ENCODE measurements at places on chromosomes 4 and X.

GRCh38 chrX:72304877-72305276 is 837 bp downstream of the CITED1 start:
- no peak for DNase-seq

- DNase-seq, result peak; percentile 70
These were observed 12.3 kb upstream of the TMEM156 start for GRCh38 chr4:39044364-39044955.

- no peak for DNase-seq
These were observed 21.7 kb upstream of the SEC24B start for GRCh38 chr4:109411964-109412363.

DNA sequence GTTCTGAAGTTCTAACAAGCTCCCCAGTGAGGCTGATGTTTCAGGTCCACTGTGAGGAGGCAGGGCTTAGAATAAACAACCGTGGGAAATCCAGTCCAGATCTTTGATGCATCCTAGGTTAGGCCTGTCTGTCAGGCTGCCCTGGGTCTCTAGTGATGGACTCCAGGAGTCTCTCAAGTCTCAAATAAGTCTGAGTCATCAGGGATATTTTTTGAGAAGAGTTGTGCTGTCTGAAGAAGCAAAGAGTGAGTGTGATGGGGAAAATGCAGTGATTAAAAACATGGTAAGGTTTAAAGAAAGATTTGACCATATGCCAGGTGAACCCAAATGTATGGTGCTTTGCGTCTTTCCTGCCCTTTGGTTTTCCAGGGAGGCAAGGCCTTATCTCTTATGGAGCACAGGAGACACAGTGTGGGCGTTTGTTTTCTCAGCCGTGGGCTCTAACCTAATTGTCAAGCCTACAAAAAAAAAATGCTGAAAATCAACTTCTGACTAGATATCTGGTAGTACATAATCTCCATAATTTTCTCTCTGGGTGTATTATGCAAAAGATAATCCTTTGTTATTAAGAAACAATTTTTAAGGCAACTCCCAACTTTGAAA is 100.7 kb downstream of the PTTG2 start:
- DNase-seq, result no peak

- no peak for DNase-seq
These were observed 76.7 kb upstream of the SORBS2 start for GRCh38 chr4:185888676-185889075.

DNA sequence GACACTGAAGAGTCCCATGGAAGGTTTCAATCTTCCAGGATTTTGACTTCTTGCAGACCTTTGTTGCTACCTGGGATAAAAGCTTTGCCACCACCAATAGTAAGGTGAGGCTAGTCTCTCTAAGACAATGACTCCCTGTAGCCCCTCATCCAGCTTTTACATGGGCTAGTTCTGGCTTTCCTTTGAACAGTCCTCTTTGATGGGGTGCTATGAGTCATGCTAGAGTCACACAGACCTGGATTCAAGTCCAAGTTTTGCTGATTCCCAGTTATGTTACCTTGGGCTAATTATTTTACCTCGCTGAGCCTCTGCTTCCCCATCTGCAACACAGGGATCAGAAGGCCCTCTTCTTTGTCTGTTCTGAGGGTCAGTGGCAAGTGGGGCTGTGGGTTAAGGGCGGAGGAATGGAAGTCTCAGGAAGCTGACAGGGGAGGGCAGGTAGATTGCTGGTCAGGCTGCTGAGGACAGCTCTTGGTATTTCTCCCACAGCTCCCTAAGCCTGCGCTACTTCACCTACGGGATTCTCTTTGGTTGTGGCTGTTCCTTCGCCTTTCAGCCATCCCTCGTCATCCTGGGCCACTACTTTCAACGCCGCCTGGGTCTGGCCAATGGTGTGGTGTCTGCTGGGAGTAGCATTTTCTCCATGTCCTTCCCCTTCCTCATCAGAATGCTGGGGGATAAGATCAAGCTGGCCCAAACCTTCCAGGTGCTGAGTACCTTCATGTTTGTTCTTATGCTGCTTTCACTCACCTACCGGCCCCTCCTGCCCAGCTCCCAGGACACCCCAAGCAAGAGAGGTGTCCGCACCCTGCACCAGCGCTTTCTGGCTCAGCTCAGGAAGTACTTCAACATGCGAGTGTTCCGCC is 90.3 kb downstream of the RLIM start:
- DNase-seq, result no peak

GRCh38 chr4:30863021-30863420 is 142.9 kb downstream of the PCDH7 start:
- no peak for DNase-seq

- DNase-seq, result no peak
These were observed 472.1 kb downstream of the TMA16 start for GRCh38 chr4:163966612-163967011.

DNA sequence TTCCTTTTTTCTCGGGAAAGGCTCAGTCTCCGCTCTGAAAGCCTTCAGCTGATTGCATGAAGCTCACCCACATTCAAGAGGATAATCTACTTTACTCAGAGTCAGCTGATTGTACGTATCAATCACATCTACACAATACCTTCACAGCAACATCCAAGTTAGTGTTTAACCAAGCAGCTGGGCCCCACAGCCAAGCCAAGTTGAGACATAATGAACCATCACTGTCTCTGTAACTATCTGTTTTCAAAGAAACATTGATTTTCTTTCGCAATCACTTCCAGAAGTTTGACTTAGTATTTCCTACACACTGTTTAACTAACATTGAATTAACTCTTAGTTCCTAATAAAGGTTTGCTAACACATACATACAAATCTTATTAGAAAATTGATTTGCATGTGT is 40.3 kb downstream of the RWDD4 start:
- no peak for DNase-seq

DNA sequence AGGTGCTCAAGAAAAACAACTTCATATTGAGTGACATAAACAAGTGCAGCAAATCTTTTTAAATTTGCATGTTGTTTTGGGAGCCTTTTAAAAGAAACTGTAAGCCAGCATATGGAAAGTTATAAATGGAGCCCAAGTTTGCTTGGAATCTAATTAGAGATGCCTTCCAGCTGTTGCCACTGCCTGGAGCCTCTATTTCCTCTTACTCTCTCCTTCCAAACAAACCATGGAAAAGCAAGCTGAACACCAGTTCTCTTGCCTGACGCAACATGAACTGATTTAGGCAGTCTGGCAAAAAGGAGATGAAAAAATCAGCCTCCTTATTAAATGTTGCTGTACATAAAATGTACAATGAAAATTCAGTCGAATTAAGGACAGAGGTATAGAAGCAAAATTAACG is 21.5 kb downstream of the ARSJ start:
- no peak for DNase-seq

GRCh38 chrX:40891798-40892197 is 156.5 kb upstream of the MED14 start:
- no peak for DNase-seq

DNA sequence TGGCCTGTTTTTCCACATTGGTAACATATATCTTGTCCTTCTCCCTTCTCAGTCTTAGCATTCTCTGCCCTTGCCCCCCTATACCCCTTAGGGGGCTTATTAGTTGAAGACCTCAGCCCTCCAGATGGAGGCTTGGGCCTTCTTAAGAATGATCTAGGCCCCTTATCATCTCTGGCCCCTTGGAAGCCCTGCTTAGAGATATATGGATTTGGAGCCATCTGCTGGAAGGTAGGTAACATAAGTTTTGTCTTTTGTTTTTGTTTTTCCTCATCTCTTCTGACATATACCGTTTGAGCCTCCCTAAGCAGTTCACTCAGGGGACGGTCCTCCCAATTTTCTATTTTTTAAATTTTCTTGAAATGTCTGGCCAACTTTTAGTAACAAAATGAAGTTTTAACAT is 48.3 kb upstream of the NAP1L2 start:
- DNase-seq, result no peak

DNA sequence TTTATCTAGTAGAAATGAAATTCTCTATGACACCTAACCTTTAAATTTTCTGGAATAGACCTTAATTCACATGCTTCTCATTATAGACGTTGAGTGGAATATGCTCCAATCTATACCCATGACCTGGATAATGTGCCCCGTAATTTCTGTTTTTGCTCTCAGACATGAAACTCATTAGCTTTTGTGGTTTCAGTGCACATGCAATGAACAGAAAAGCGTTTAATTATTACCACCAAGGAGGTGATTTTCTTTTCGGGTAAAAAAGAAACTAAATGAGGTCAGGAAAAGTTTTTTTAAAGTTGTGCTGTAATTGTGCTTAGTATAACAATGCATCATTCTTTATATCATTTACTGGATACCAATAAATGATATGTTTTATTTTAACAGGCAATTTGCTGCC is 1703.9 kb upstream of the TENM3 start:
- DNase-seq, result no peak

DNA sequence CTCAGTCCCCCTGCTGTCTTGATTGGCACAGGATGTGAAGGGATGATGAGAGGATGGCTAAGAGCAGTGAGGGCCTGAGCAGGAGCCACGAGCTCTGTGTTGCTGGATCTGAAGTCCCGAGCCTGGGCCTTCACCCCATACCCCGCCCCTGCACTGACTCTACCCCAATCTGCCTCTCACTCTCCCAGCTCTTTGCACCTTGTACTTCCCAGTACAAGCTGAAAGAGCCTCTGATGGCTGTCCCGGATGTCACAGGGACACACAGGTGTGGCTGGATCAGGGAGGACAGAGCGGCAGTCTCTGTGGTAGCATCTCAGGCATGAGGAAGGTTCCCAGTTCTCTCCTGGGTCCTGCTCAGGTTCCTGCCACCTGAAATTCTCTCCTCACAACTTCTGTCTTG is 103.6 kb downstream of the CHIC2 start:
- no peak for DNase-seq

GRCh38 chr4:121272526-121272925 is 108.3 kb downstream of the QRFPR start:
- peak; percentile 53 for DNase-seq

GRCh38 chr4:156497486-156497885 is 474.1 kb downstream of the PDGFC start:
- no peak for DNase-seq

GRCh38 chr4:180587379-180587778 is 1655.8 kb upstream of the TENM3 start:
- DNase-seq, result no peak

DNA sequence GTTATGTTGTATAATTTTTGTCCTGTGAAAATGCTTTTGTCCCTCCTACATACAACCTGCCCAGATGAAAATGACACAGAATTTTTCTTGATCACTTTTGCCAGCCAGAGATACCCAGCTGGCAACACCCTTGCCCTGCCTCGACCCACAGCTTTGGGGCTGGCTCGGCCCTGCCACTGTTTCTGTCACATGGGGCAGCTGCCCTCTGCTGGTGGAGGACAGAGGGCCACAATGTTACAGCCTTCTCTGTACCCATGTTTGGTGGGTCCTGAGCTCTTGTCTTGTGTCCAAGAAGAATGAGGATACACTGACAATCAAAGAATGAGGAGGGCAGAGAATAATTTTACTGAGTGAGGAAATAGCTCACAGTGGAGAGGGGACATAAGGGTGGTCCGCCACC is 31.1 kb downstream of the BMP15 start:
- no peak for DNase-seq

DNA sequence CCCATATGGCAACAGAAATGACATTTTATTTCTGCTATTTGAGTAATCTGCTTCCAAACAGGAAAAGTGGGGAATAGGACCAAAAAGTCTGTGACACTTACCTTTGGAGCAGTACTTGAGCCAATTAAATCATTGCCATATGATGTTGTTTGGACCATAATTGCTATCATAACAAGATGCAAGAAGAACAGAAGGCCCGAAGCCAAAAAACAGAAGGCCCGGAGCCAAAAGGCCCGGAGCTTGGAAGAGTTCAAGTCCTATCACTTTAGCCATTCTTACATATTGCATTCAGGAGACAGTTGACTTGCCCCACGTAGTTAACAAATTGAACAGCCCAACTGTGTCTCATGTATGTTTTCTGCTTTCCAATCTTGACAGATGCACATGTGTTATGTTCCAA is 285.6 kb downstream of the ARHGAP24 start:
- DNase-seq, result no peak

DNA sequence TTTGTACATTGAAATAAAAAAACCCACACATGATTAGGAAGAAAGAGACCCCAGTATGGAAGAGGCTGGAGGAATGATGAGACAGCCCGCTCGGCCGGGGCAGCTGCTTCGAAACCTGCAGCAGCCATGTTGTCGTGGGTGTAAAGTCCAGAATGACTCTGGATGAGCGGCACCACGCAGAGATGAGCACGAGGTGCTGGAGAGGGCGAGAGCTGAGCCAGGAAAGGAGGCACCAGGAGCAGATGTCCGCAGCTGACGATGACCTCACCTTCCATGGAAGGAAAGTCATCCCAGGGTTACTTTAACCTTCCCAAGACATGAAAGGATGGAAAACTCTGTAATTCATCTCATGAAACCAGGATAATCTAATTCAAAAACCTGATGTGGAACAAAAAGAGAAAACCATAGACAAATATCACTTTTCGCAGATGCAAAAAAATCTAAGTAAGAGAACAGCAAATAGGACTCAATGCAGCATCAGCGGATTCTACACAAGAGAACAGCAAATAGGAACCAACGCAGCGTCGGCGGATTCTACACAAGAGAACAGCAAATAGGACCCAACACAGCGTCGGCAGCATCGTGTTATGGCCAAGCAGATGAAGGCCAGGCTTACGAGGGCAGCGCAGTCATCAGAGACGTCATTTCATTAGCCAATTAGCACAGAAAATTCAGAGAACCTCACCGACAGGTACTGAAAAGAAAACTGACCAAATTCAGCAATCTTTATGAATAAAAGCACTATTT is 25.9 kb upstream of the SPON2 start:
- DNase-seq, result no peak

DNA sequence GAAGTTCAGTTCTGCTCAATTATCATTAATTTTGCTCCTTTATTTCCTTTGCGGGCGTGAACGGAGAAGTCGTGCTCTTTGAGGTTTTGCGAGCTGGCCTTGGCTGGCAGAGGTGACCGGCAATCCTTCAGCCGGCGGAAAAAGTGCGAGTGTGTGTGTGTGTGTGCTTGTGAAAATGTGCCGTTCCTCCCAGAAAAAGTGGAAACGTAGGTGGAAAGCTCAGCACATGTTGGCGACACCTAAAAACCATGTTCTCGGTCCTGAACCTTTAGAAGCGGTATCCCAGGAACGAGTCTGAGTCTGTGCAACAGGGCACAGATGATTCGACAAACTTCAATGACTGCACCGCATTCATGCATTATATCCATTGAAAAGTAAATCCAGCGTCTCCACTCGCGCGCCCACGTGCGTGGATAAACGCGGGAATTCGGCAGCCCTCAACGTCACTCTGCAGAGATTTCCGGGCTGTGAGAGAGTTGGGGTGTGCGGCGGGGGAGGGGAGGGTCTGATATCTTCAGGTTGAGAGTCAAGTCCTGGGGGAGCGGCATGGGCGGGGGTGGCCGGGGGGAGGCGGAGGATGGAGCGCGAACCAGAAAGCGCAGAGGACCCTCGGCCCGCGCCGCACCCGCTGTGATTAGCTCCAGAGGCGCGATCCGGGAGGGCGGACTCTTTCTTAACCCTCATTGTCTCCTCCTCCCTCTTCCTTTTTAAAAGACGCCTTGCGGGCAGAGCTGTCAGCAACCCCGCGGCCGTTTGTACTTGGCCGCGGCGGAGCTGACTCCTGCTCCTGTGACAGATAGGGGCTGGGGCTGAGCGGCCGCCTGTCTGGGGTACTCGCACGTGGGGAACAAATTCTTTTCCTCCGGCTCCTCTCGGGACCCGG is at the start of gene SHISA3:
Gene SHISA3 (plus strand): TSS at position 737 of the 883 bp plus-strand sequence. CDS start 569 bp downstream, outside the sequence.
- DNase-seq, result no peak

Measured in HFF-Myc (cell line).